ENCODE measurements at places on chromosomes 7 and 10.

- no peak for DNase-seq
Observed at GRCh38 chr10:107085665-107086525, 78.6 kb downstream of the SORCS1 start.

DNA sequence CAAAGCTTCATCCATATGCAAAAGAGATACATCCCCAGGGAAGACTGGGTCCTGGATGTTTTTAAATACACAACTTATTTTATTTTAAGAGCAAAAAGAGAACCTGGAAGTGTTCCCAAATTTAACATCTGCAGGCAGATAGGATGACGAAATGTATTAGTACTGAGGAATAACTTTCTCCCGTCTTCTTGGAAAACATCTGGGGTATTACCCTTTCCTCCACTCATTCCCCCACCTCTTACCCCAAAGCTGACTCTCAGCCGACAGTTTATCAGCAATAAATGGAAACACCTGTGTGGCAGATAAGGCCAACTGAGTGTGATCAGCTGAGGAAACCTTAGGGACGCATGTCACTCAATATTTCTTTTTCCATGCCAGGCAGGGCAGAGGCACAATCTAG, 435.6 kb upstream of the NPVF start:
- DNase-seq = no peak

DNA sequence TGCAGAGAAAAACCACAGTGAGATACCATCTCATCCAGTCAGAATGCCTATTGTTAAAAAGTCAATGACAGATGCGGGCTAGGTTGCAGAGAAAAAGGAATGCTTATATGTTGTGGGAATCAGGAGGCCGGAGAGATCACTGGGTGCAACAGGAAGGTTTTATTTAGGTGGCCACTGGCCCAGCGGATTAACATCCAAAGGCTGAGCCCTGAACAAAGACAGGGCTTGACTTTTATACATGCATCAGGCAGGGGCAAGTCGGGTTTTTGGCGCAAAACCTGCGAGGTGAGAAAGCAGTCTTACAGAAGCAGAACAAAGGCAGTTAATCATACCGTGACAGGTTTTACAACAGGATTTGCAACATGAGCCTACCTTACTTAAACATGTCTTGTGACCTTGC, 620 bp downstream of the ZNF117 start:
- no peak for DNase-seq

- no peak for DNase-seq
Observed at GRCh38 chr10:103640436-103641181, 147.1 kb downstream of the NEURL1 start.

- no peak for DNase-seq
Observed at GRCh38 chr7:22824760-22825159, 2.1 kb upstream of the TOMM7 start.

DNA sequence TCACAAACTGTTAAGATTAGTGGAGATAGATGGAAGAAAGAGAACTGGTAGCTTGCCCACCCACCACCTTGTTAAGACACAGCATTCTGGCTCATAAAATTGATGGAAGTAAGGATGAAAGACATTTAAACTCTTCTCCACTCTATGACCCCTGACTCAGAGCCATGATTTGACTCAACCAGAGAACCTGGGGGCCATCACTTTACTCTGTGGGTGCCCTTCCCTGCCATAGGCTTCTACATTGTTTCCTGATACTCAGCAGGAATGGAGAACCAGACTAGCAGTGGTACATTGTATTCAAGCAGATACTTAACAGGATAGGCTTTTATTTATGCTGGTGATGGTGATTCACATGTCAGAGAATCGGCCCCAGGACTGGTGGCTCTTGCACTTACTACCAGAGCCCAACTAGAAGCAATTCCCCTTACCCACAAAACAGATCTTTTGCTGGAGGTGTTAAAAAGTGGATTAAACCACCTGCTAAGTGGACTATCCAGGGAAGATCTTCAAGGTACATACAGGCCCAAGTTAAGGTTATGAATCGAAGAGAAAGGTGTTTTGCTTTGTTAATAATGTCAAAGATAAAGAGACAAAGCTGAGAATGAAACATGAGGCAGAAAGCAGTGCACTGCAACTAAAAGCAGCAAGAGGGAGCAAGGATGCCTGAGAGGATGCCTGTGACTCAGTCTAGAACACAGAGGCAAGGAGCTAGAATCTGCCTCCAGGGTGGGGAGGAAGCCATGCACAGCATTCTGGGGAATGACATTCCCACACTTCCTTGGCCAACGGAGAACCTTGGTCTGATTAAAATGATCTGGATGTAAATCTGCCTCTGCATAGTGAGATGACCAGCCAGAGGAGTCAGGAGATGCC, 36.0 kb upstream of the GLI3 start:
- no peak for DNase-seq

DNA sequence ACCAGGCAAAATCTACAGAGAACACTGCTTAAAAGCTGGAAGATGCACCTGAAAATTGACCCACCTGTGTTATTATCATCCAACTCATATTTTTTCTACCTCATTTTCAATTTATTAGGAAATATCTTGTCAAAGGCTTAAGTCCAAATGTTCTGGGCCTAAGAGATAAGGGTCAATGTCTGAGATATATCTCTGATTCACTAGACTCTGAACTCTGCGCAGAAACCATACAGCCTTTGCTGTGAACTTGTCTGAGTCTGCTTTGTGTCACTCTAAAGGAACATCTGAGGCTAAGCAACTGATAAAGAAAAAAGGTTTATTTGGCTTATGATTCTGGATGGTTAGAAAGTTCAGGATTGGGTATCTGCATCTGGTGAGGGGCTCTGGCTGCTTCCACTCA, 3.7 kb downstream of the PON1 start:
- no peak for DNase-seq

DNA sequence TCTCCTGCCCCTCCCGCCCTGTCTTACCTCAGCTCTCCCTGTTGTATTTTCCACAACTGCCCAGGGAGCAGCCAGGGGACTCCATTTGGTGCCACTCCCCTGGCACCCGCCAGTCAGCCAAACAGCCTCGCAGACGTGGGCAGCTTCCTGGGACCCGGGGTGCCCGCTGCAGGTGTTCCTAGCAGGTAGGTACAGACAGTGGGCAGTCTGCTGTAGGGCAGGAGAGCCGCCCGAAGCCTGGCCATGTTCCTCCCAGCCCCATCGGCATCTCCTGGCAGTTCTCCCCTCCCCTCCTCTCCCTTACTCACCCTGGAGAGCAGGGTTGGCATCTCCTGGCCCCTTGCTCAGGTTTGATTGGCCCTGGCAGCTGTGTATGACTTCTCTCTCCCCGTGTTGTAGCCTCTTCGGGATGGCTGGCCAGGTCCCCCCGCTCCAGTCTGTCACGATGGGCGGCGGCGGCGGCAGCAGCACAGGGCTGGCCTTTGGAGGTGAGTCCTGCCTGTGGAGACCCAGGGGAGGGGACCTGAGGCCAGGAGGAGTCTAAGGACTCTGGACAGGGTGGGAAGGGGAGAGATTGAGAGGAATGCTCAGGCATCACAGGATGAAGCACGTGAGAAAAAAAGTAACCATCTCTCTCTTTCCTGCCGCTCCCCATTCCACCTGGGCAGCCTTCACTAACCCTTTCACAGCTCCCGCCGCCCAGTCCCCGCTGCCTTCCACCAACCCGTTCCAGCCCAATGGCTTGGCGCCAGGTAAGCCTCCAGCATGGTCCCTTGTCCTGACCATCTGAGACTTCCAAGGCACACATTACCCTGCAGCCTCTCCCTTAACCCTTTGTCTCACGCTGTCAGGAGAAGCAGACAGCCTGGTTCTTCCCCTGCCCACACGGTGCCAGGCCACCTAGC, 11.3 kb downstream of the SAP25 start:
- DNase-seq = no peak

- DNase-seq = no peak
Observed at GRCh38 chr10:6987536-6987945, 407.5 kb upstream of the PRKCQ start.

DNA sequence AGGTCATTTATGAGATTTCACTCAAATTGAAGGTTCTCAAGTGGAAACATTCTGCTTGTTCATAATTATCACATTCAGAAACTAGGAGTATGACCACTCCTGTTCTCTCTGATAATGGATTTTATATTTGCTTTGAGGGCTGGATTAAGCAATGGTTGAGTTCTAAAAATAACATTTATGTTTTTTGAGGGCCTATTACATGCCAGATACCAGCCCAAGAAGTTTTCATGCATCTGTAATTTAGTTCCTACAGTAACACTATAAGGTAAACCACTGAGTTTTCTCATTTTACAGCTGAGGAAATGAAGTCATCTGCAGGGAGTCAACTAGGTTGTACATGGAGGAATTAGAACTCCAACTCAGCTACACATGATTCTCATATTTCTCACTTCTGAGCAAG, 25.5 kb upstream of the NKX2-3 start:
- no peak for DNase-seq

Data from HCT116 (cell line).